ENCODE measurements at places on chromosomes 12 and 14.

DNA sequence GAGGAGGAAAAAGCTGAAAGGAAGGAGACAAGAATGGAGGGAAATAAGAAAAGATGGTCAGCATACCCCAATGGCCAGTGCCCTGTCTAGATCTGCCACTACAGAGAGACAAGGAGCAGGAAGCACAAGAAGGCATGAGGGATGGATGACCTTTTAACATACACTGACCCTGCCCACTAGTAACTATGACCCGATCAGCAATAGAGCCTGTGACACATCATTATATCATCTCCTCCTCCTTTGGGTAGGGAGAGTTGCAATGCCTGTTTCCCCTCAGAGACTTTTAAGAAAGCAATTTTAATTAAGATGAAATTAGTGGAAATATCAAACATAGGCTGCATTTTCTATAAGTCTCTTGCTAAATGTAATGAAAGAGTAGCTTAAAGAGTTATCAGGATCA, 4.7 kb upstream of the SLC2A13 start:
- no peak for DNase-seq

DNA sequence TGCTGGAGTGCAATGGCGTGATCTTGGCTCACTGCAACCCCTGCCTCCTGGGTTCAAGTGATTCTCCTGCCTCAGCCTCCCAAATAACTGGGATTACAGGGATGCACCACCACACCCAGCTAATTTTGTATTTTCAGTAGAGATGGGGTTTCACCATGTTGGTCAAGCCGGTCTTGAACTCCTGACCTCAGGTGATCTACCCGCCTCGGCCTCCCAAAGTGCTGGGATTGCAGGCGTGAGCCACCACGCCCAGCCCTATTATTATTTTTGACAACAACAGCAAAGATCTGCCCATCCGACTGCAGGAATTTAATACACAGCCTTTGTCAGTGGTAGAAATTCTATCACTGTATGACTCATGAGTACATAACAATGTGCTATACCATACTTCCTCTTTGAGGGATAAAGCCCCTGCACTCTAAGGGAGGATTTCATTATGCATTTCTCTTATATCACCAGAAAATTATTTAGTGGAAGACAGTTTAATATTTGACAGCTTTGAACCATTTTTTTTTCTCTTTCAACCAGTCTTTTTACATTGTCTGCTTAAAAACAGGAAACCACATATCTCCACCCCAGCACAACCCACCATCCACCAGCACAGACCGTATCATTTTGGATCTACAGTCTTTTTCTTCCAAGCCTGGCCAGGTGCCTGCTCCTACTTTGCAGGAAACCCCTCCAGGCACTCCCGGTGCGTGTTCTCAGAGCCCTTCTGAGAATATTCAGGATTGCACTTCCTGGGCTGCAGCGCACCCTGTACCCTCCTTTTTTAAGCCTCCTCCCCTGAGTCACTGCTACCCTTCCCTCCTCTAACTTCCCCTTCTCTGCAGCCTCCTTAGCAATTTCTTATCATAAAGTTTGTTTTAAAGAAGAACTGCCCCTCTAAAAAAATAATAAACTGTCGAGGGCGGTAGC, 594 bp downstream of the ARHGDIB start:
- peak; percentile 75 for DNase-seq

GRCh38 chr12:24111086-24111485, 161.6 kb upstream of the SOX5 start:
- no peak for DNase-seq

- no peak for DNase-seq
Measured at GRCh38 chr14:51725061-51725460, 73.4 kb downstream of the FRMD6 start.

DNA sequence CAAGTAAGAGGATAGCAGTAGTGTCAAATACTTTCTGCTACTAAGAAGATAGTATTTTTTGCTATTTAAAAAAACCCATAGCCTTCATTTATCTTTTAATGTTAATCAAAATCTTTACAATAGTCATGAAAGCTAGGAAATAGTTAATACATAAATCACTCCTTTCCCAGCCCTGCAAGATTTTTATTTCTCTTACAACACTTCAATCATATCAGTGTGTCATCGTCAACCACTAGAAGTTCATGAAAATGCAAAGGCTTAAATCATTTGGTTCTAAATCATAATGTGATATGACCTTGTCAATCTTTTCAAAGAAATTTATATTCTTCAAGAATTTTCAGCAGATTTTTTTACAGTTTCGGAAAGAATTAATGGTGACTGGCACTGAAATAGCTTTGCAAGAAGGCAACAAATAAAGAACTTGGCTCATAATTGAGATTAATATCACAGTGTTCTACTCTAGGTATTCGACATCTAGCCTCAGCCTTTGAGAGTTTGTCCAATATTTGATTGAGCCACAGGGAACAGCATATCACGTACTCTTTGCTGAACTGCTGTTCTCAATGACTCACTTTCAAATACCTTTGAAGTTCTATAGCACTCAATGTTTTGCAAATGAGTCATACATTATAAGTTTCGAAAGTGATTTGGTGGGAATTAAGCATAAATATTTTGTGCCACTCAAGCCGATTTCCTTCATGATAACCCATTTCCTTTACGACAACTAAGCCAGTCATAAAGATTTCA, 384.0 kb upstream of the FOXG1 start:
- no peak for DNase-seq

- DNase-seq, result no peak
Measured at GRCh38 chr12:12425001-12425400, 68.1 kb downstream of the BORCS5 start.

GRCh38 chr12:65152012-65152411, 17.4 kb upstream of the LEMD3 start:
- DNase-seq, result no peak

GRCh38 chr12:122963941-122964265, 2.4 kb downstream of the ABCB9 start:
- DNase-seq, result no peak

- DNase-seq, result peak; percentile 98
Measured at GRCh38 chr14:51846631-51847488, 13.6 kb upstream of the GNG2 start.

GRCh38 chr14:61891170-61891569, 128.9 kb downstream of the SNAPC1 start:
- no peak for DNase-seq

DNA sequence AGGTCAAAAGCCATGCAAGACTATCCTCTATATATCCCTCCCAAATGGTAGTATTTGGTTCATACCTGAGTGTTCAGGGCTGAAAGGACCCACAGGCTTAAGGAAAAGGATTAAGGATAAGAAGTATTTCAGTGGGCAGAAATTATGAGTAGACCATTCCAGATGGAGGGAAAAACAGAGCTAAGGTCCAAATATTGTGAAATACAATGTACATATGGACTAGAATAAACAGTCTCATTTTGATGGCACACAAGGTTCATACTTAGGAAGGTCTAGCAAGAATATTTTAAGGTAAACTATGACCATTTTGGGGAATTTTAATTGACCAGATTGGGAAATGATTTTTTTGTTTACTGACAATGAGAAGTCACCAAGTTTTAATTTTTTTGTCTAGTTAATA, 124.6 kb downstream of the PRKD1 start:
- no peak for DNase-seq

- no peak for DNase-seq
Measured at GRCh38 chr14:80988735-80989429, 33.5 kb downstream of the TSHR start.

GRCh38 chr12:130433834-130434233, 96.1 kb downstream of the PIWIL1 start:
- DNase-seq, result no peak

DNA sequence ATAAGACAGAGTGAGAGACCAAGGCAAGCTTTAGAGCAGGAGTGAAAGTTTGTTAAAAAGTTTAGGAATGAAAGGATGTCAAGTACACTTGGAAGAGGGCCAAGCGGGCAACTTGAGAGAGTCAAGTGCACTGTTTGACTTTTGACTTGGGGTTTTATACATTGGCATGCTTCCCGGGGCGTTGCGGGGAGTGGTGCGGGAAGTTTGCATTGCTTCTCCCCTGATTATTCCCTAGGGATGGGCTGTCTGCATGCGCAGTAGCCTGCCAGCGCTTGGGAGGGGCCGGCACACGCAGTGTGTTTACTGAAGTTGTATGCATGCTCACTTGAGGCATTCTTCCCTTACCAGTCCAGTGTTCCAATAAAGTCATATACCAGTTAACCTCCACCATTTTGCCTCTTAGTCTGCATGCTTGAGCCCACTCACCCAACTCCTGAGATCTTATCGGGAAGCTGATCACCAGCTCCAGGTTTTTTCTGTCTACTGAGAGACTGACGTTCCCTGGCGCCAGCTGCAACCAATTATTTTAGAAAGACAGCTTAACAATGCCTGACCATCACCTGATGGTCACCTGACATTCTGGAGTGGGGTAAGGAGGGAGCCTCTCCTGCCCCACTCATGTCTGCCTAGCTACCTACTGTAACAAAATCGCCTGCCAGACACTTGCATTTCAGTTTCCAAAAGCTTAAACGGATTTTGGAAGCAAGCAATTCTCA, 53.2 kb downstream of the DACT1 start:
- no peak for DNase-seq

DNA sequence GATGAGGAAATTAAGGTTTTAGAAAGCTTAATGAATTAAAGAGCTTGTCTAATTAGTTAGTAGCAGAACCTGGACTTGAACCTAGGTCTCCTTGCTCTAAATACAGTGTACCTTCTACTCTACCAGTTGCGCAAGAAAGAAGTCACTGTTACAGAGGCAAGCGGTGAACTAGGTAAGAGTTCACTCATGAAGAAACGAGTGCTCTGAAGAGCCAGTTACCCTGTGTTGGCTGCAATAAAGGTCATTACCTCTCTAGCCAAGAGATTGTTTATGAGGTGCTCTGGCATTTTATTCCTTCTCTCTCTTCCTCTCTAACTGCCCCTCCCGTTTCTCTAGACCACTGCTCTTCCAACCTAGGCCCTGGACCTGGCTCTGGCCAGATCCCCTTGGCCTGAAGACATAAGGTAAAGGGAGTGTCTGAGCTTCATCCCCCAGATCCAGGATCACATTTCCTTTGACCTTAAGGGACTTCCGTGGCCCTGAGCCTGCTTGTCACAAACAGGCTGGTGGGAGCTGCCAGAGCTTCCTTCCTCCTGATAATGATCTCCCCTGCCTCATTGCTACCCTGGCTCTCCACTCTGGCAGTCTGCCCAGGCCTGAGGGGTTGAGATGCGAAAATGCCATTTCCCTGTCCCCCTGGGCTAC, 1.9 kb downstream of the RNASE7 start:
- no peak for DNase-seq

DNA sequence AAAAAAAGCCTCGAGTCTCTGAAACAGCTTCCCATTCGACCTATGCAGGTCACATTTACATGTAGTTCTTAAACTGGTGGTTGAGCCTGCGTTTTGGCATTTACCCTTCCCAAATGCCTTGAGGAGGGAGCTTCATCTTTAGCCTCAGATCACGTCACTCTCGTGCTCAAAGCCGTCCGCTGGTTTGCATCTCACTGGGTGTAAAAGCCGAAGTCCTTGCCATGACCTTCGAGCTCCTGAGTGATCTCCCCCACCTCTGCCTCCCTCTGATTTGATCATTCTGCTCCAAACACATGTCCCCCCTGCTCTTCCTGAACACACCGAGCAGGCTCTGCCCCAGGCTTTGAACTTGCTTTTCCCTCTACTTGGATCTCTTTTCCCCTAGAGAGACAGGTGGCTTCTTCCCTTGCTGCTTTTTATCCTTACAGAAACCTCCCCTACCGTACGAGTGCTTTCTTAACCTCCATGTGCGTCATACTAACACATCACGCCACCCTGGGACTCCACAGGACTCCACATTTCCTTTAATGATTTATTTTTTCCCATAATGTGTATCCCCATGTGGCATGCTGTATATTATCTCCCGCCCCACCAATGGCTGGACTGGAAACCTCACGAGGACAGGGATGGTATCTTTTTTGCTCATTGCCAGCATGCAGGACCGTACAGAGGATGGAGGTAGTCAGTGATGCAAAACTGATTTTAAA, 610.7 kb downstream of the VRK1 start:
- DNase-seq, result no peak

DNA sequence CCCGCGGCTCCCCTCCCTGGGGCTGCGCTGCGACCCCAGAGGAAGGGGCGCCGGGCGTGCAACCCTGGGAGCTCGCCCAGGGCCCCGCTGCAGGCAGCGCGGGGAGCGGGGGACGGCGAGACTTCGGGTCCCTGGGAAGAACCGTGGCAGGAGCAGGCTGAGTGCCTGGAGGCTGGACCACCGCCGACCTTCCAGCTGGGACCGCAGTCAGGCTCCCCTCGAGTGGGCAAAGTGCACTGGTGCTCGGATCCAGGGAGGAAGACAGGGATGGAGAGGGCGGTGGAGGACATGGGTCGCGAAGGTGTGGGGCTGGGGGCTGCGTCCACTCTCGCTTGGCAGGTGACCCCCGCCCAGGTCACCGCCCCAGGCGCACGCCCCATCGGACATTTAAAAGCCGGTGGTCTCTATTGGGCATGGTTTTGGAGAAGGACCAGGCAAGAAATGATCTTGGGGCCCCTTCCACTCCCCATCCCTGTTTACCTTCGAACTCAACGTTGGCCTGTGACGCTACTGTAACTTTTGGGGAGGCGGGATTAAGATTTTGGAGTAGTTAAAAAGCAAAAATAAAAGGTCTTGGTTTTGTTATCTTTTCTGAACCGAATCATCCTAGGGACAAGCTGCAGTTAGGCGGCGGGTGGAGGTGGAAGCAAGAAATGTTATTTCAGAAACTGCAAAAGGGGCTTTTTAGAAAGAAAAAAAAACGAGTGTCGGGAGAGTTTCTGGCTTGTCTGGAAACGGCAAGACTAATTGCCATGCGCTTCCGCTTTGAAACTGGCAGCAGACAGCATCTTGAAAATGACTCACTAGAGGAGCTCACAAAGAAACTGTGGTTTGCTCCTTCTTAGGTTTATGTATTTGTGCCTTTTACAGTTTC, 1.0 kb downstream of the ELK3 start:
- peak; percentile 91 for DNase-seq

- no peak for DNase-seq
Measured at GRCh38 chr12:26172946-26173552, 22.3 kb upstream of the SSPN start.

DNA sequence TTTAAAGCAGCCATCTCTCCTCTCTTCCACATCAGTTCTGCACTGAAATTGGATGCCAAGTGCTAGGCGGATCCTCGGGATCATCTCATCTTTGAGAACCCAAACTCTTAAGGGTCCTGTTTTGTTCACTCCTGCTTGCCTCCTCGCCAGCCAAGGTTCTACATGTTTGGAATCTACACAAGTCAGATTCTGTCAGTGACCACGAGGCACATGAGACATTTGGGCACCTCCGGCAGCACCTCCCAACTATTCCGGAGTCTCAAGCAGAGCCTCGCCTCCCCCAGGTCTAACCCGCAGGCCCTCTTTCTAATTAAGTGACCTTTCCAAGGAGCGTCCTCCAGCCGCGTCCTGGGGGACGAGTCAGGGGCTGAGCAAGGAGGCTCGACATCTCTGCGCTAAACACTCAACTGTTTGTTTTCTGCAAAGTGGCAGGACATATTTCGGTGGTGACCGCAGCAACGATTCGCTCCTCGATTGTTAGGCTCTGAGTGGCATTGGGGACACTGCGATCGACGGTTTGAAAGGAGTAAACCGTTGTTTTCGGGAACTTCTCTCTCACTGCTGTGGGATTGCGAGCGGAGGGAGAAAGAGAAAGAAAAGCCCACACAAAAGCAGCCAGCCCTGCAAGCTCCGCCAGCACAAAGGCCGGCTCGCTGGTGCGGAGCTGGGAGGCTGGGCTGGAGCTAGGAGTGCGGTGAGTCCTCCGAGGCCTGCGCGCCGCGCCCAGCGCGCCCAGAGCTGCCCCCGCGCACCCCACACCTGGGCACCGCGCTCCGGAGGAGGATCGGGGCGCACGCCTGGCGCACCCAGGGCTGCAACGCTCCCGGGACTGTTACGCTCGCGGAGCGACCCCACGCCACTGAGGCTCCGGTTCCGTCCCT, 640 bp downstream of the ARMH4 start:
- DNase-seq, result no peak

All from CD4-positive, alpha-beta T cell treated with Interleukin-2 at 100 ng/mL for 4 hours (primary cell).